Inflammatory macrophage treated with lipopolysaccharide for 1 hour (primary cell): ENCODE measurements at places on chromosomes 11 and 22.

DNA sequence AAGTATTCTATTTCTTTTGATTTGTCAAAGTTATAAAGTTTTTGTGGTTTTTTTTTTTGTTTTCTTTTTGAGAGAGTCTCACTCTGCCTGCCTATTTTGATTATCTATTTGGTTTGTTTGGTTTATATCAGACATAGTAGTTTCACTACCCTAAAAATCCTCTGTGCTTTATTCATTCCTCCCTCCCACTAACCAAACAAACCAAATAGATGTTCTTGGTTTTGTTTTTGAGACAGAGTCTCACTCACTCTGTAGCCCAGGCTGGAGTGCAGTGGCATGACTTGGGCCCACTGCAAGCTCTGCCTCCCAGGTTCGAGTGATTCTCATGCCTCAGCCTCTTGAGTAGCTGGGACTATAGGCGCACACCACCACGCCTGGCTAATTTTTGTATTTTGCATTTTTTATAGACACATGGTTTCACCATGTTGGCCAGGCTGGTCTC, 67.9 kb downstream of the ENTHD1 start:
- DNase-seq = no peak

- no peak for DNase-seq
Observed at GRCh38 chr11:15547685-15548084, 433.0 kb downstream of the INSC start.

DNA sequence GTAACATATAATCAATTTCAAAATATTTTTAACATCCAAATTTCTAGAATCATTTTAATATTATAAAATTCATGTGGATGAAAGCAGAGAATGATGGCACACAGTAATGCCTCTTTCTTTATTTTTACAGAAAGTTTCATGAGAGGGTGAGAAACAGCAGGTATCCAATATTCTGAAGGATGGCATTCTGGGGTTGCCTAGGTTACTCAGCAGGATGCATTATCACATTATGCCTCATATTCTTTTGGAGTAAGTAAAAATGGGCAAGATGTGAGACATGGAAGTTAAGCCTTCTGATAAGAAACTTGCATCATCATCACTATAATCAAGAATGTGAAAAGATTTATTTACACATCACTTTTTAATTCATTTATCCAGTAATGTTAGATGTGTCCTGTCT, 148.7 kb upstream of the PGR start:
- DNase-seq = no peak

DNA sequence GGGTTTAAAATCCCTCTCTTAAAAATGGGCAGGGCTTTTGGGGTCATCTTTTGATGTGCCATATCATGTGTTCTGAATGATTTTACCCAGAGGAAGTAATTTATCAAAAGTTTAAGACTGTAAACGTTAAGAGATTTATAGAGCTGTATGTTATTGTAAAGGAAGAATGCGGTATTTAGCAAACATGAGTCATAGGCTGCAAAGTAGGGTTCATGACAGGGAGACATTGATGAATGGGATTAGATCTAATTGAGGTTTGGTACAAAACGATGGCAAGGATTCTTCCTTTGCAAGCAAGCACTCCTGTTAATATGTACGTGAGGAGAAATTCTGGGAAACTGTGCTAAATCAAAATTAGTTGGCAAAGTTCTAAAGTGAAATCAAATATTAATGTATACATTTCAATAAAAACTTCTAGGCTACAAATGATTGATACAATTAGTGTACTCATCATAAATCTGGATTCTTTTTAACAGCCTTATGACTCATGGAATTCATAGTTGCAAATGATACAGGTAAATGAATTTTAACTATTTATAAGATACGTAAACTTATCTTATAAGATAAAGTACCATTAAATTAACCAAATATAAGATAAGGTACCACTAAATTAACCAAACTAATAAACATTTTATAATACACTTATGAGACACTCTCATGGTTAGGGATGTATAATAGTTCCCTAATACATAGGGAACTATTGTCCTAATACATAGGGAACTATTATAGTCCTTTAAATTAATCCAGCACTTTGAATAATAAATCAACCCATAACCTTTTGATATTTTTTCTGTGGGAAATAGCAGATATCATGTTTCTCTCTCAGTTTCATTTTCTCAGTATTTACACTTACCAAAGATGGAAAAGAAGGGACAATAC, 58.4 kb downstream of the KIF18A start:
- no peak for DNase-seq

DNA sequence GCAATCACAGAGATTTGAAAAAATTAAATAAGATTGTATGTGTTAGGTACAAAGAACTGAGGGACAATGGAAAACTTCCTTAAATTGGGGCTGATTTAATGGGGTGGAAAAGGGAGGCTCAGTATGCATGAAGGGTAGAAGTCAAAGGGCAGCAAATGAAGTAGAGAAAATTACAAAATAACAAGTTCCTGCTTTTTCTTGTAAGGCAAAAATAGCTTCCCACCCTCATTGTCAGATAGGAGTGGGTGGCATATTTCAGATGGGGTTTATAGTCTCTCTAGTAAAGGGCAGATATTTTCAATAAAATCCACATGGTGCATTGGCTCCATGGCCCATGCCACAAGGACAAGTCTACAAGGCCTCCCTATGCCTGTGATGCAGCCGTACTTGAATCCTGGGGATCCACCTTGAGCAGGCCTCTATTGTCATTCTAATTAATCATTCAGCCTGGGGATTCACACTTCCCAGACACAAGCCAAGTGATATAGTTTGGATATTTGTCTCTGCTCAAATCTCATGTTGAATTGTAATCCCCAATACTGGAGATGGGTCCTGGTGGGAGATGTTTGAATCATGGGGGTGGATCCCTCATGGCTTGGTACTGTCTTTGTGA, 36.7 kb upstream of the SESN3 start:
- peak; percentile 51 for DNase-seq

GRCh38 chr11:821512-822371, 3.0 kb downstream of the PNPLA2 start:
- peak; percentile 34 for DNase-seq

GRCh38 chr11:122882857-122883645, 492 bp downstream of the JHY start:
- DNase-seq = peak; percentile 64

DNA sequence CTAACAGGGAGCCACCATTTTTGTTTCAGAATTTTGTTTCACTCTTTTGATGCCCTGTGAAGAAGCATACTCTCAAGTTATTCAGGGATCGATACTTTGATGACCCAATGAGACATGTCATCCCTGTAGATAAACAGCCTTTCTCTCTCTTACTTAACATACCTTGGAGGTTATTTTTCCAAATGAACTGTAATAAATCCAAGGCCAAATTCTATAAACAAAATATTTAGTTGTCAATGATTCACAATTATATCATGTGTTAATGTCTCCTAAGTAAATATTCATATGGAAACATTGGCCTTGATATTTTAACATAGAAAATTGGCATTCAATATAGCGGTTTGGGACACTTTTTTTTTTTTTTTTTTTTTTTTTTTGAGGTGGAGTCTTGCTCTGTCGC, 97.5 kb downstream of the LUZP2 start:
- DNase-seq = no peak

DNA sequence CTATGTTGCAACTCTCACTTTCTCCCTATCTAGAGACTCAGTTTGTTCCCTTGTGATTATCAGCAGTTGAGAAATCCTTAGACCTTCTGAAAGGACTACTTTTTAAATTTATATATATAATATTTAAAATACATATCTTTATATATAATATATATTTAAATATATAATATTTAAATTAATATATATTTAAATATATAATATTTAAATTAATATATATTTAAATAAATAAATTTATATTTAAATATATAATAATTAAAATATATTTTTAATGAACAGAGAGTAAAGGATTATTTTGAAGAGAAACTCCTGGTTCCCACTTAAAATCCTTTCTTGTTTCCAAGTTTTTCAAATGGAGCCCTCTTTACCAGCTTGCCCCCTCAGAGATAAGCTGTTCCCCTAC, 83.7 kb upstream of the TRIM77 start:
- no peak for DNase-seq

DNA sequence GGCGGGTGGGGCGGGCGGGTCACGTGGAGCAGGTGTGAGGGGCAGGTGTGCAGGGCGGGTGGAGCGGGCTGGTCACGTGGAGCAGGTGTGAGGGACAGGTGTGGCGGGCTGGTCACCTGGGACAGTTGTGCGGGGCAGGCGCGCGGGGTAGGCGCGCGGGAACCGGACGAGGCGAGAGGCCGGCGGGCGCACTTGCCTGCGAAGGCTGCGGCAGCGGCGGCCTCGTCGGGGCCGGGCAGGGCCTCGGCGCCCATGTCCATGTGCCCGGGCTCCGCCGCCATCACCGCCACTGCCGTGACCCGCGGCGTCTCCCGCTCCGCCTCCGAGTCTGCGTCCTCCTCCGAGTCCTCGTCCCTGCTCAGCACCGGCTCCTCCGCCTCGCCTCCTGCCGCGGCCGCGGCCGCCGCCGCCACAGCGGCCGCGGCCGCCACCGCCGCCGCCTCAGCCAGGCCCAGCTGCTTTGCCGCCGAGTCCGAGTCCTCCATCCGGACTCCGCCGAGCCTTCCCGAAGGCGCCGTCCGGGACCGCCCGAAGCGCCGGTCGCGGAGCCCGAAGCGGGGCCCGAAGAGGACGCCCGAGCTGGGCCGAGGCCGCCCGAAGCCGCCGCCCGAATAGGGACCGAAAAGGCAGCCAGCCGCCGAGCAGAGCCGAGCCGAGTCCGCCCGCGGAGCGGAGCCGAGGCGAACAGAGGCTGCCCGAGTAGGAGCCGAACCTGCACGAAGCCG, at the start of gene DEAF1:
DEAF1 (minus strand) TSS at position 660 of the 725 bp plus-strand sequence; CDS start at position 485, 175 bp downstream.
- peak; percentile 97 for DNase-seq

GRCh38 chr22:21013657-21014201, 1.2 kb upstream of the P2RX6 start:
- DNase-seq = no peak

- DNase-seq = no peak
Observed at GRCh38 chr11:16912692-16913111, 101.5 kb downstream of the PLEKHA7 start.

DNA sequence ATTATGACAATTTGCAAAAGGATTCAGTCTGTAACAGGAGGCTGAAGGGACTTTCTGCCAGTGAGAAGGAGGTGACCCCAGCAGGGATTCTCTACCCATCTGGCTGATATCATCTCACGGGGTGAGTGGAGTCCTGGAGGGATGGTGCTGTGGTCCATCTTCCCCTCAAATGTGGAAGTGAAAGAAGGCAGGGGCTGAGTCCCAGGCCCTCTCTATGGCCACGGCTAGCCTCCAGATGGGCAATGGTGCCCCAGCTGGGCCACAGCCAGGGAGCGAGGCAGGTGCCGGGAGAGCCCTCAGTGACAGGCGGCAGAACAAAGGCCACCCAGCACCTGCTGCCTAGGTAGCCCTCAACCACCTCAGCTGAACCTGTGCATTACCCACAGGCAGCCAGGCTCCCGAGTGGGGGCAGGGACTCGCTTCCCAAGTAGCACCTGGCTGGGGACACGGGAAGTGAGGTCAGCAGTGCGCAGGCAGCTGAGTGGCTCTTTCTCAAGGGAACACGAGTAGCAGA, 6.7 kb downstream of the NECTIN1 start:
- no peak for DNase-seq

- DNase-seq = no peak
Observed at GRCh38 chr11:127027789-127028188, 27.2 kb upstream of the KIRREL3 start.

DNA sequence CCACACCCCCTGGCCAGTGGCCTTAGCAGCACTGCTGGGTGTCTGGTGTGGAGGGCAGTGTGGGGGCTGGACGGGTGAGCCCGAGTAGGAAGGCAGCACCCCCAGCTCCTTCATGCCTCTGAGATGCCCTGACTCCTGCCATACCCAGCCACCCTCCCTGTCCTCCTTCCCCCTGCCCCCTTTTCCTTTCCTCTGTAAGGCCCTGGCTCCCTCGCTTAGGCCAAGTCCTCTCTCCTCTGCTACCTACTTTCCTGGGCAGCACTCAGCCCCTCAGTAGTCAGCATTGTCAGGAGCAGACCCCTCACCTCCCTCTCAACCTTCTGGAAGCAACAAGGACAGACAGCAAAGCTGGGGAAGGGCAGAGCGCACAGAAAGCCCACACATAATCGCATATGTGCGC, 48.0 kb downstream of the BUD13 start:
- no peak for DNase-seq

- no peak for DNase-seq
Observed at GRCh38 chr11:56412396-56412795, at the start of gene OR5AL1. Gene OR5AL1, plus strand, starts transcription at chr11:56412696.

DNA sequence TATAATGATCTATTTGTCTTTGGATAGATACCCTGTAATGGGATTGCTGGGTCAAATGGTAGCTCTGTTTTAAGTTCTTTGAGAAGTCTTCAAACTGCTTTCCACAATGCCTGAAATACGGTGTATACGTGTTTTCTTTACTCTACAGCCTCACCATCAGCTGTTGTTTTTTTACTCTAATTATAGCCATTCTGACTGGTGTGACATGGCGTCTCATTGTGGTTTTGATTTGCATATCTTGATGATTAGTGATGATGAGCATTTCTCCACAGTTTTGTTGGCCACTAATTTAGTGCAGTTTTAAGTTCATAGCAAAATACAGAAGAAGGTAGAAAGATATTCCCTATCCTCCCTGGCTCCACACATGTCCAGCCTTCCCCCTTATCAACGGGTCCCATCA, 26.3 kb upstream of the VPREB1 start:
- DNase-seq = no peak

- no peak for DNase-seq
Observed at GRCh38 chr11:10301656-10302358, 3.1 kb upstream of the ADM start.

DNA sequence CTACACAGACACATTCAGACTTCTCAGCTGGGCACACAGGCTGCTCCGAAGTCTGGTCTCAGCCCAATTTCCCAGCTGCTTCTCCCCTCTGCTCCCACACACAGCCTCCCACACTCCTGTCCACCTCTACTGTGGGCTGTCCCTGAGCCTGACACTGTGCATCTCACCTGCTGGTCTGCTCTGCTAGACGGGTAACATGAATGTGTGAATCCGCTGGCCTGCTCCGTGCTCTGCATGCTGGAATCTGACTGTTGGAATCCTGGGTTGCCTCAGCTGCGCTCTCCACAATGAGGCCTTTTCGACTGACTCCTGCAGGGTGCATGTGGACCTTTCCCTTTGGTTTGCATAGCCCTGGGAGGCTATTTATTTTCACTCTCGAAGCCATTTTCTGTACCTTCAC, 489.5 kb upstream of the B3GAT1 start:
- DNase-seq = no peak

- DNase-seq = no peak
Observed at GRCh38 chr11:105219670-105220069, 80.1 kb upstream of the CARD18 start.

- DNase-seq = no peak
Observed at GRCh38 chr11:44631831-44632230, 66.4 kb downstream of the CD82 start.
